ENCODE measurements at places on chromosomes 16 and 17.

DNA sequence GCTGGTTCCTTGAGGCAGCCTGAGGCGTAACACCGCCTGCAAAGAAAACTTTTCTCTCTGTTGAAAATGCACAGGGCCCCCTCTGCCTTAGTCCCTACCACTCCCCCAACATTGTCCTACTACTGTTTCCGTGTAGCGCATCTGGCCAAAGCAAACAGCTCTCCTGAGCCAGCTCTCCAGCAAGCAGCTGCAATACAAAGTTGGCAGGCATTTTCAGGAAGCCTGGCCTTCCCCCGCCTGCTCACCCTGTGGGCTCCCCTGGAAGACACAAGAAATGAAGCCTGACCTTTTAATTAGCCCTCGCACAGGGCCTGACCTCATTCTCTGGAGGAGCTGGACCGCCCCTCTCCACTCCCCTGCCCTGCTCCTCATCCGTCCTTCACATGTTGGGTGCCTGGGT is 66.7 kb downstream of the SOX9 start:
- DNase-seq, result no peak

DNA sequence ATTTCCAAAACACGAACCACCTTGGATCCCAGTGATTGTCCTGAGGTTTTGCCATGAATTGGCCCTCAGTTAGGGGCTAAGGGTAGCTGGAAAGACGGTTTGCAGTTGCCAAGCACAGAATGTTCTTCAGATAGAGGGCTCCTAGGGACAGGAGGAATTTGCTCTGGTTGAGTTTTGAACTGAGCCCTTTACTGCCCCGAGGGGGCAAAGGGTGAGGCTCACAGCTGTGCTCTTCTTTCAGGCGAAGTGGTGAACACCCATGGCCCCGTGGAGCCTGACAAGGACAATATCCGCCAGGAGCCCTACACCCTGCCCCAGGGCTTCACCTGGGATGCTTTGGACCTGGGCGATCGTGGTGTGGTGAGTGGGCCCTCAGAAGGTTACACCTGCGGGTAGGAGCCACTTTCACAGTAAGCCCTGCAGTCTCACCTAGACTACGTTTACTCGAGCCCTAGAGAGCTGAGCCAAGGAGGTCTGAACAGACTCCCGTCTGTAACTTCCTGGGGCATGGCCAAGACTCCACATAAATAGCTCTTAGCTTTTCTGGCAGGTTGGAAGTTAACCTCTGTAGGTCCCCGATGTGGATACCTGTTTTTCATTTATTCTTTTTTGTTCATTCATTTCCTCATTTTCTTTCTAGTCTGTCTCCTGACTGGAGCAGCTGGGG is 32.5 kb downstream of the NMT1 start:
- no peak for DNase-seq

DNA sequence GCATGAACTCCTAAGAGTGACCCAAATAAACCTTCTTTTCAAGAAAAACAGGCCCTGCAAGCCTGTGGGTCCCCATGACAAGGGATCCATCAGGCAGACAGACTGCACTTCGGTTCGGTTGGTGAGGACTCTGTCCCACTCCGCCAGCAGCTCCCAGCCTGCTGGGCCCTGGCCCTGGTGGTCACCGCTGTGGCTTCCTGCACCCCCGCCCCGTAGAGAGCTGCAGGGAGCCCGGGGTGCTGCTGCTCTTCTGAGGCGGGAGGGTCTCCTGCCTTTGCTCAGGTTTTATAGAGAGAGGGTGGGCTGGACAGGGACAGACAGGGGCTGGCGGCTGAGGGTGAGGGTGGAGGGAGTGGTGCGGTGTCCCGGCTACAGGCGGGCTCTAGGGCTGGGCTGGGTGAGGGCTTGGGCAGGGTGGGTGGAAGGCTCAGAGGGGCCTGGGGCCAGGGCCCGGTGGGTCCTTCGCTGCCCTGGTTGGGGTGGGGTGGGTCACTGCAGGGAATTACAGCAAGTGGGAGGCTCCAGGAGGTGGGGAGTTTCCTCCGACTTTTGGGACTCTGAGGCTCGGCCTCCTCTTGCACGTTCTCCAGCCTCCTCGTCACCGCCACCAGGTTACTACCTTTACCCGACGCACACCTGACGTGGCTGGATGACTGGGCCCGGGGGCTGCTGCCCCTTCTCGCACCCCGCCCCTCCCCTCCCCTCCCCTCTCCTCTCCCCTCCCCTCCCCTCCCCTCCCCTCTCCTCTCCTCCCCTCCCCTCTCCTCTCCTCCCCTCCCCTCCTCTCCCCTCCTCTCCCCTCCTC is 90.2 kb upstream of the CBX4 start:
- DNase-seq, result no peak

GRCh38 chr16:63461248-63461841 is 1425.1 kb upstream of the CDH8 start:
- DNase-seq, result no peak

GRCh38 chr17:33989361-33990148 is 265.5 kb upstream of the CCL2 start:
- no peak for DNase-seq

- DNase-seq, result no peak
Measured at GRCh38 chr16:78869492-78869891, 731.0 kb downstream of the MAF start.

DNA sequence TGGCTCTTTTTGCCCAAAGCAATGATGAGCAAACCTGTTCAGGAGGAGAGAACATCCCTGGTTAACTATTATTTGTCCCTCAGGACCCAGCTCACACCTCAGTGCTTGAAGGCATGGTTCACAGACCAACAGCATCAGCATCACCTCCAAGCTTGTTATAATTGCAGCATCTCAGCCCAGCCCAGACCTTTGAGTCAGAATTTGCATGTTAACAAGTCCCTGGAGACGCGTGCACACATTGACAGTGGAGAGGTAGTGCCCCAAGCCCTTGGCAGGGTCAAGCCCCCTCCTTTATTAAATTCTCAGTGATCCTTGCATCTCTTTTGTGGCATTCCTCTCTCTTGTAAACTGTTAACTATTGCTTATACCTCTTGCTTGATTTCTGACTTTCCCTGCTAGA is 488.6 kb downstream of the HAPSTR1 start:
- no peak for DNase-seq

- DNase-seq, result no peak
Measured at GRCh38 chr17:1590029-1590746, 27.6 kb upstream of the PITPNA start.

GRCh38 chr16:926715-927114 is 44.1 kb downstream of the LMF1 start:
- no peak for DNase-seq

GRCh38 chr17:9266031-9266680 is 244.8 kb downstream of the NTN1 start:
- DNase-seq, result no peak

GRCh38 chr17:32542186-32542585 is 55.4 kb downstream of the CDK5R1 start:
- DNase-seq, result no peak

- DNase-seq, result no peak
Measured at GRCh38 chr16:73404001-73404400, 356.1 kb upstream of the ZFHX3 start.

GRCh38 chr16:12176051-12176450 is 199.5 kb downstream of the SNX29 start:
- no peak for DNase-seq

DNA sequence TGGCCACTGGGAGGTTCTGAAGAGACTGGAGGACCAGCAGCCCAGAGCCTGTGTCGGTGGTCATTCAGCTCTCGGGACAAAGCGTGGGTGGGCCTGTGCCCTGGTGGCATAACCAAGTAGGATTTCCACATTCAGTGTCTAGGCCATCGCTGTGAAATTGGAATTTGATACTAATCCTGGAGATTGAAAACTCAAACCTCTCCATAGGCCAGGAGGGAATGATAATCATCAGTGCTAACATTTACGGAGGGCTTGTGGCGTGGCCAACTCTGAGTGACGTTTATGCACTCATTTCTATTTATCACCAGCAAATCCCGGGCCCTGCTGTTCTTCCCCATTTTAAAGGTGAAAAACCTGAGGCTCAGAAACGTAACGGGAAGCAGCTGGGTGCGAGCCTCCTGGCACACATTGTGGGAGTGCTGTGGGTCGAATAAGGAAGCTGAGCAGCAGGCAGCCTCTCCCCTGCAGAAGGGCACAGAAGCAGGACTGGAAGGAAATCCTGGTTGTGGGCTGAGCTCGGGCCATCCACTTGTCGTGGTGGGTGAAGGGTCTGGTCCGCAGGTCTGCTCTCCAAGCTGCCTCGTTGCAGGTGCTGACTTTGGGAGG is 33.1 kb downstream of the RAI1 start:
- DNase-seq, result no peak

DNA sequence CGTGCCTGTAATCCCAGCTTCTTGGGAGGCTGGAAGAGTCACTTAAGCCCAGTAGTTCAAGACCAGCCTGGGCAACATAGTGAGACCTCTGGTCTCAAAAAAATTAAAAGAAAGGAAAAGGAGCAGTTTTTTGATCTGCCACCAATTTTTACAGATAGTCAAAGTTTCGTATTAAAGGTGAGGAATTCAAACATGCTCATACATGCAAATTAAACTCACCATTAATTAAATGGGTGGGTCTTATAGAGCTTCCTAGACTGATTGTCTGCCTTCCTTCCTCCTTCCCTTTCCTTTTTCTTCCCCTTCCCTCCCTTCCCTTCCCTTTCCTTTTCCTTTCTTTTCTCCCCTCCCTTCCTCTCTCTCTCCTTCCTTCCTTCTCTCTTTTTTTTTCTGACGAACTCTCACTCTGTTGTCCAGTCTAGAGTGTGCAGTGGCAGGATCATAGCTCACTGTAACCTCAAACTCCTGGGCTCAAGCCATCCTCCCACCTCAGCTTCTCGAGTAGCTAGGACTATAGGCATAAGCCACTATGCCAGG is 36.4 kb upstream of the VPS4A start:
- no peak for DNase-seq

DNA sequence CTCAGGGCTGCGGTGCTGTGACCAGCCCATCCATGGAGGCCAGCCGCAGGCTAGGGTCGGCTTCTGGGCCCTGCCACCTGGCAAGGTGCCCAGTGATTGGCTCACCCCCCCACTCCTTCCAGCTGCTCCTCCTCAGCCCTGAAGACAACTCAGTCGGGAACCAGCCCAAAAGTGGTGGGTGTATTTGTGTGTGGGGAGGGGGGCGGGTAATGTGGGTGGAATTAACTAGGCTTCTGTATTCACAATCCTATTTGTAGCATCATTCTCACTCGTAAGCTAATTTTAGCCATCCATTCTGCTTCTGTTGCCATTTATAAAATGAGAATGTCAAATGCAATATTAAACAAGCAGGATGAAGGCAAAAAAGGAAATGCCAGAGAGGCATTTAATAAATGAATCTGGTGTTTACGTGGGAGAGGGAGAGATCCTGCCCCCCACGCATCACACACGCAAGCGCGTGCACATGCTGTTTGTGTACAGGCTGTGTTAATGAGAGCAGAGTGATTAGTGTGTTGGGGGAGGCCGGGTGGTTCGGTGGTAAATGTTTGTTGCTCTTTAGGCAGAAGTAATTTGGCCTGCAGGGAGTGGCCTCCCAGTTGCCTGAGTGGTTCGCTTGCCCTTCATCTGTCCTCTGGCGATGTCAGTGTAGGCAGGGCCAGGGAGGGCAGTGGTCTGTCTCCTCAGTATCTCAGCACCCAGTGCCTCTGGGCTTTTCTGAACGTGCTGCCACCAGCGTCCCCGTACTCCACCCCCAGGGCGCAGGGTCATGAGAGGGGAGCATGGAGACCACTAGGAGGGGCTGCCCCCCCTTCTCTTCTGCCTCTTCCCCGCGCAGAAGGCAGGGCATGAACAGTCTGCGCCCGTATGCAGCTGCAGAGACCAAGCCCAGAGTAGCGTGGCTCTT is 140.1 kb downstream of the CCDC182 start:
- no peak for DNase-seq

DNA sequence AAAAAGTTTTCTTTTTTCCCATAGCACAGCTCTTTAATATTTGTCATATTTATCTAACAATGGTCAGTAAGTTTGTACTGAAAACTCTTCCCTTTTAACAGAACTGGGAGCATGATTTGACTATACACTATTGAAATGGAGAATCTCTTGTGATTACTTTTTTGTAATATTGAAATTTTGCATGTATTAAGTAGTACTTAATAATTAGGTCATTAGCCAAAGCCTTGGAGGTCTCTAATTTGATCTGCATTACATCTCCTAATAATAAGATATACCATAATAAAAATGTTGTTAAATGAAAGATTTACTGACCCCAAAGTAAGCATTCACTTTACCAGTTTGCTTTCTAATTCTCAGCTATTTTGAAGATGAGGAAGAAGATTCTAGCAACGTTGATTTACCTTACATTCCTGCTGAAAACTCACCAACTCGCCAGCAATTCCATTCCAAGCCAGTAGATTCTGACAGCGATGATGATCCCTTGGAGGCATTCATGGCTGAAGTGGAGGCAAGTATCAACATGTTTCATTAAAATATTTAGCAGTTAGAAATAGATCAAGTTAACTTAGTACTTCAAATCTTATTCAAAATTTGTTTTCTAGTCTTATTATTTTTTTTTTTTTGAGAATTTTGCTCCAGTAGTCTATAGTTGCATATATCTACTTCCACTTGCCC is 18.2 kb downstream of the DDX42 start:
- no peak for DNase-seq

- no peak for DNase-seq
Measured at GRCh38 chr17:70492368-70492767, 323.0 kb downstream of the KCNJ2 start.

DNA sequence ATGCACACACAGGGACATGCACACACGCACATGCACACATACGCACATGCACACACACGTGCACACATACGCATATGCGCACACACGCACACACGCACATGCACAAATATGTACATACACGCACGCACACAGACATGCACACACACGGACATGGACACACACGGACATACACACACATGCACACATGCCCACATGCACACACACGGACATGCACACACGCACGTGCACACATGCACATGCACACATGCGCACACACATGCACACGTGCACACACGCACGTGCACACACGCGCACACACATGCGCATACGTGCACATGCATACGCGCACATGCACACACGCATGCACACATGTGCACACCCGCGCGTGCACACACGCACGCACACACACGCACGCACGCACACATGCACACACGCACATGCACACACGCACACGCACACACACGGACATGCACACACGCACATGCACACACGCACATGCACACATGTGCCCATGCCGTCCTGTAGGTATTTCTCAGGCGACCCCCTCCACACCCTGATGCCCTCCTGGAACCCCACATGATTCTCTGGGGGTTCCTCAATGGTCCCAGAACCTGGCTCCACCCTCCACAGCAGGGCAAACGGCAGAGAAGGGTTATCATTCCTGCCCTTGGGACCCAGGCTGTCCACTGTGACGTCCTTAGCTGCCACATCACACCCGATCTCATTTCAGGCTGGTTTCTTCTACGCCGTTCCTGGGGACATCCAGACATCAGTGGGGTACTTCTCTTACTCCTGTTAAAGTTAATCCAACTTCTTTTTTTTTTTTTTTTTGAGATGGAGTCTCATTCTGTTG is 9.6 kb upstream of the RBFOX3 start:
- DNase-seq, result no peak

DNA sequence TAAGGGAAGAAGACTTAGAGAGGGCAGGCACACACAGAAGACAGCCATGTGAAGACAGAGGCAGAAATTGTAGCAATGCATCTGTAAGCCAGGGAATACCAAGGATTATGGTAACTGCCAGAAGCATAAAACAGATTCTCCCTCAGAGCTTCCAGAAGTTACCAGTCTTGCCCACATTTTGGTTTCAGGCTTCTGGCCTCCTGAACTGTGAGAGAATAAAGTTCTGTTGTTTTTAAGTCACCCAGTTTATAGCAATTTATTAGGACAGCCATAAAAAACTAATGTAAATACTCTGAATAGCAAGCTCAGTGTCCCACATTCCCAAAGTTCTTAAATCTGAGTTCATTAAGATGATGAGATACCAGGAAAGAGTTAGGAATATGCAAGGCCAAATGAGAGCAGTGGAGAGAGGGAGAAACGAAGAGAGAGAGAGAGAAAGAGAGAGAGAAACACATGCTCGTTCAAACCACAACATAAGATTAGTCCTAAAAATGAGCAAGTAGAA is 123.4 kb downstream of the HS3ST3A1 start:
- DNase-seq, result no peak

Measured in GM12878 (cell line).